Chondrocyte (in vitro differentiated cells): ENCODE measurements at places on chromosomes 1 and 21. TPM values are rescaled to one million over a fixed set of nuclear protein-coding genes. Genes with fewer than 3 reads are reported as not detected.
A peak's percentile ranks its signal among the peaks of the same experiment; 100 is the strongest.

The CSMD2 gene
- 0.10 to 0.55 TPM (median 0.46 TPM) in 3 replicates for total RNA-seq

The TRABD2B gene
- total RNA-seq = 0.44 to 0.90 TPM (median 0.68 TPM) in 3 replicates

The DNAJC28 gene
- 2.4 to 3.5 TPM (median 2.6 TPM) in 3 replicates for total RNA-seq

The CHAF1B gene
- 2.6 to 7.9 TPM (median 3.6 TPM) in 3 replicates for total RNA-seq

DNA sequence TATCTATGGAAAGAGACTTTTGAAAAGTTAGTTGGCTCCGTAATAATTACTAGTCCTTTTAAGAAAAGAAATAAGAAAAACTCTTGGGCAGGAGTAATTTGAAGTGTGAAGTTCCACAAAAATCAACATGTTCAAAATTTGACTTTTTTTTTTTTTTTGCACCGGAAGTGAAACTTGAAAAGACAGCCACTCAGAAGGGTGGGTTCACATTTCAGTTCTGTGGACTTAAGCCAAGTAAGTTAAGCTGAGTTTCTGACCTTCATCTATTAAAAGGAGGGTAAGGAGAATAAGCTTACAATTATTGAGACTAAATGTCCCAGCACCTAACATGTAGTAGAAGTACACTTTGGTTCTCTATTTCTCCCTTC, 11.0 kb downstream of the RO60 start:
- peak overlapping the region; percentile 45 for H3K27ac ChIP-seq
- DNase-seq = no peak
- H3K36me3 ChIP-seq = no peaks in the 10 kb centered on the region

GRCh38 chr1:81590171-81590570, 210.6 kb upstream of the ADGRL2 start:
- H3K27me3 ChIP-seq = no peaks in the 10 kb centered on the region
- peaks cover 6% of the 10 kb centered on the region for H3K4me1 ChIP-seq
- H3K36me3 ChIP-seq = no peaks in the 10 kb centered on the region
- H3K4me3 ChIP-seq = no peak overlapping the region
- H3K27ac ChIP-seq = no peak overlapping the region

- H3K36me3 ChIP-seq = peaks cover 14% of the 10 kb centered on the region
- no peaks in the 10 kb centered on the region for H3K27me3 ChIP-seq
- H3K27ac ChIP-seq = no peak overlapping the region
- no peak for DNase-seq
Observed at GRCh38 chr1:27887215-27888021, 15.1 kb downstream of the THEMIS2 start.

DNA sequence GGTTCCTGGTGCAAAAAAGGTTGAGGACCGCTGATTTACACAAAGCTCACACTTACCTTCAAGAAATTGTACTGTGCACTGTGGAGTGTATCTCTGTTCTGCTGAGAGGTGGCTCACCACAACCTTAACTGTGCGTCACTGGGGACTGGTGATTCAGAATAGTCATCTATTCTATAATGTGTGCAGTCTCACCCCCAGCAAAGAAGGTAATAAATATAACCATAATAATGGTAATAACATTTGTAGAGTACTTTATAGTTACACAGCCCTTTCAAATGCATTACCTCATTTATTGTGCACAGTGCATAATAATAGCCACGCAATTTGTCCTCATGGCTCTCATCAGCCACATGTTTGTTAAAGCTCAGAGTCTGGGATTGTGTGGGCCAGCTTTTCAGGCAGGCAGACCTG, 59.4 kb upstream of the DUSP10 start:
- no peak overlapping the region for H3K4me3 ChIP-seq
- no peak for DNase-seq
- peaks cover 4% of the 10 kb centered on the region for H3K4me1 ChIP-seq

DNA sequence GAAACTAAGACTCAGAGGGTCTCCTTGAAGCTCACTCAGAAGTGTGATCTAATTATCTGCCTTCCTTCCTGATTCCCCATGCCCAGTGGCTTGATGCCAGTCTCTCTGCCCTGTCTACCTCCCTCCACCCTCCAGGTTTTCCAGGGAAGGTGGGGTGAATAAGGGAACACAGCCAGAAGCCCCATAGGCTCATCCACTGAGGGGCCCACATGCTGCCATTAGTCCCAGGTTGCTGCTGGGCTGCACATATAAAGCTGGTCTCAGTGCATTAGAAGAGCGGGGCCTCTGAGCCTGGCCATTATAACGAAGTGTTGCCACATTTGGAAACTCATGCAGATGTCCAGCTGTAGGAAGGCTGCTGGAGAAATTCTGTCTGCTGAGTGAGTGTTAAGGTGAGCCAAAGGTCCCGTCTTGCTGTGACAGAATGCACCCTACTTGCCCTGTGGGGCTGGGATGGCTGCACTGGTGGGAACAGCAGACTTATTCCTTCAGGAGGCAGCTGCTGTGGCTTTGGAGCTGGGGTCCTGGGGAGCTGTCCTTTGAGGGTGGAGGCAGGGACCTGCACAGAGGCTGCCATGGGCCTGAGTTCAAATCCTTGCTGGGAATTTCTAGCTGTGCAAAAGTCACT, 2.9 kb downstream of the ADORA1 start:
- H3K27ac ChIP-seq = no peak overlapping the region
- H3K27me3 ChIP-seq = no peaks in the 10 kb centered on the region
- H3K4me1 ChIP-seq = peaks cover 26% of the 10 kb centered on the region
- H3K4me3 ChIP-seq = no peak overlapping the region

DNA sequence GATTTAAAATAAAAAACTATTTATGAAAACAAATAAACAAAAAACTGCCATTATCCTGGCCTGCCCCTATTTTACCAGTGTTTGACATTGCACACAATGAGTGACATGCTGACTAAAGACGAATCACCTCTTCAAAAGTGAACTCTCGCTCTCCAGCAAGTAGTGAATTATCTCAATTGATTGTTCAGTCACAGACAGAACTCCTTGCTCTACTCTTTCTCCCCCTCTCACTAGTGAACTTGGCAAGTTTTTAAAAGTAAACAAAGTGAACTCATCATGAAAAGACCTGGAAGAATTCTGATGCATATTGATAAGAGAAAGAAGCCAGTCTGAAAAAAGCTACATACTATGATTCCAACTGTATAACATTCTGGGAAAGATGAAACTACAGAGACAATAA, 4.7 kb upstream of the C1orf52 start:
- H3K27me3 ChIP-seq = no peaks in the 10 kb centered on the region
- H3K4me1 ChIP-seq = peaks cover 19% of the 10 kb centered on the region
- H3K36me3 ChIP-seq = peaks cover 20% of the 10 kb centered on the region
- H3K4me3 ChIP-seq = no peak overlapping the region
- no peak overlapping the region for H3K27ac ChIP-seq
- no peak for DNase-seq

DNA sequence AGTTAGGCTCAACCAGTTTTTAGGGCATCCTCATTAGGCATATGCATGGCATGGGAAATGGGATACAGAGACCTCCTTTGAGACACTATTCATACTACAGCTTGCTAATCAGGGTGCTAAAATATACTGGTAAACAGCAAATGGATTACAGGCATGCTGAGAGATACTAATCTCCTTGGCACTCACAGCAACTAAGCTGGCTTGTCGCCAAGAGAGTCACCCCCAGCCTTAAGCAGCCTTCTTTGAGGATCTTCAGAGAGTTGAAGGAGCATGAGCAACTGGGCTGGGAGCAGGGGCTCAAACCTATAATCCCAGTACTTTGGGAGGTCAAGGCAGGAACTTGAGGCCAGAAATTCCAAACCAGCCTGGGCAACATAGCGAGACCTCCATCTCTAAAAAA, 120.1 kb upstream of the NR5A2 start:
- H3K27ac ChIP-seq = no peak overlapping the region
- DNase-seq = no peak
- H3K4me3 ChIP-seq = no peak overlapping the region
- H3K4me1 ChIP-seq = no peaks in the 10 kb centered on the region
